ENCODE measurements at places on chromosomes 12 and 14.

- DNase-seq: no peak
- no peaks in the 10 kb centered on the region for H3K27me3 ChIP-seq
- H3K4me3 ChIP-seq: peak overlapping the region; percentile 82
- no peaks in the 10 kb centered on the region for H3K36me3 ChIP-seq
- H3K27ac ChIP-seq: peak overlapping the region; percentile 92
- H3K4me1 ChIP-seq: peaks cover 5% of the 10 kb centered on the region
Measured at GRCh38 chr12:109098183-109098604, 797 bp downstream of the UNG start.

DNA sequence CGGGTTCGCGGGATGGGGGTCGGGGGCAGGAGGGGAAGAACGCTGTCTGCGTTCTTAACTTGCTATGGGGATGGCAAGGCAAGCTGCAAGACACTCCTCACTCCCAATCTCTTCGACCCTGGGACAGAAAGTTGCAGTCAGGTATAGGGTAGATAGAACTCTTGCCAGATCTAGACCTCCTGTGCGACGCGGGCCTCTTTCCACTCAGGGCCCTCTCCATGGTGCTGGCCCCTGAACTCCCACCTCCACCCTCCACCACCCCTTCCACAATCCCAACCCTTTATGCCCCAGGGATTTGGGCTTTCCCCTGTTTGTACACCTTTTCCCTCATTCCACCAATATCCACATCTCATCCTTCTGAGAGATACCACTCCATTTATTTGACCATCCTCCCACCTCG lies 812 bp downstream of the NABP2 start:
- H3K4me3 ChIP-seq: peak overlapping the region; percentile 61
- H3K36me3 ChIP-seq: no peaks in the 10 kb centered on the region
- H3K4me1 ChIP-seq: peaks cover 6% of the 10 kb centered on the region
- H3K27me3 ChIP-seq: no peaks in the 10 kb centered on the region
- DNase-seq: no peak
- H3K27ac ChIP-seq: peak overlapping the region; percentile 95

GRCh38 chr12:48681710-48682532 lies at the start of gene KANSL2:
KANSL2 (minus strand) TSS chr12:48682238; CDS start chr12:48681632, 606 bp downstream.
- DNase-seq: peak; percentile 98
- peak within 1 kb of the TSS; percentile 94 for H3K27ac ChIP-seq
- H3K36me3 ChIP-seq: no peaks in the 10 kb centered on the region

DNA sequence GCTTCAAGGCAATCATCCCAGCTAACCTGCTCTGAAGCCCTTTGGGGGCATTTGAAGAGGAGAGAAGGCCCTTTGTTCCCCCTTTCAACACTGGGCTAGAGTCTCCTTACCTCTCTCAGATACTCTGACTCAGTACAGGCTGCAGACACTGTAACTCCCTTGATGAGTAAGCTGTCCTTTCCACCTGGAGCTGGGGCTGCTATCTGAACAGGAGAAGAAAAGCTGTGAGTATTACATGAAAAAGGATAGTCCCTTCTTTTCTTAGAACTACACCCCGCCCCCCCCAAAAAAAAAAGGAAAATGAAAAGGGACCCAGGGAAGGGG lies 186.6 kb upstream of the PLEKHG7 start:
- H3K27me3 ChIP-seq: no peaks in the 10 kb centered on the region
- no peak overlapping the region for H3K27ac ChIP-seq
- no peaks in the 10 kb centered on the region for H3K36me3 ChIP-seq
- H3K4me1 ChIP-seq: no peaks in the 10 kb centered on the region

DNA sequence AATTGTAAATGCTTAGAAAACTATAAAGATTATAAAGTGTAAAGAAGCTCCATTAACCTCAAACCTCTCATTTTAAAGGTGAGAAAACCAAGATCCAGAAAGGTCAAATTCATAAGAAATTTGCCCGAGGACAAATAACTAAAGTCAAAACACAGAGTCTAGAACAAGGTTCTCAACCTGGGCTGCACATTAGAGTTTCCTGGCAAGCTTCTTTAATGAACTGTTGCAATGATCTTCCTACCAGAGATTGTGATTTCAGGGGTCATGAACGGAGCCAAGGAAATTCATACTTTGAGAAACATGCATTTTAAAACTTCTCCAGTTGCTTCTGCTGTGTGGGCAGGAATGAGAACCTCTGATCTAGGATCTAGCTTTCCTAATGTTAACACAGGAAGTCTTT lies 86.8 kb downstream of the DERA start:
- no peaks in the 10 kb centered on the region for H3K36me3 ChIP-seq
- no peaks in the 10 kb centered on the region for H3K27me3 ChIP-seq
- H3K27ac ChIP-seq: no peak overlapping the region
- no peak for DNase-seq

- H3K4me3 ChIP-seq: no peak overlapping the region
- no peaks in the 10 kb centered on the region for H3K36me3 ChIP-seq
- no peaks in the 10 kb centered on the region for H3K27me3 ChIP-seq
- no peak for DNase-seq
- no peak overlapping the region for H3K27ac ChIP-seq
- H3K4me1 ChIP-seq: no peaks in the 10 kb centered on the region
Measured at GRCh38 chr12:128312661-128313060, 45.7 kb downstream of the TMEM132C start.

All from breast epithelium (tissue), 4 donors.